ENCODE measurements at places on chromosomes 5 and 9.
A peak's percentile ranks its signal among the peaks of the same experiment; 100 is the strongest.

GRCh38 chr5:132010645-132010988 lies 841 bp downstream of the ACSL6 start:
- no peak for DNase-seq

- DNase-seq: no peak
Observed at GRCh38 chr5:17333755-17334154, 116.3 kb downstream of the BASP1 start.

DNA sequence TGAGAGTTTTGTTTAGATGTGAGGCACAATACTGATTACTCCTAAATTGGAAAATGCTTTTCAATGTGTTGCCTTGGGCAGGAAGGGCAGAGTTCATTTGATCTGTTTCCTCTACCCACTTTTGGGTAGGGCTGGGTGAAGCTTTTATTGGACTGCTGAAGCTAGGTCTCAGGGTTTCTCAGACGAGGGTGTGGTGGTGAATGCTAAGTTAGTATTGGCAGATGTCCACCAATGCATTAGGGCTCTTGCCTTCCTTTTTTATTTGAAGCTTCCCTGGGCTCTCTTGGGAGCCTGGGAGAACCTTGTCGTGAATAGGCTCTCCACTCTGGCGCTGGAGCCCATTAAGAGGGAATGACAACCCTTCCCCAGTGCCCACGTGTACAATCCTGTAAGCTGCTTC lies 23.1 kb downstream of the SPTAN1 start:
- no peak for DNase-seq

DNA sequence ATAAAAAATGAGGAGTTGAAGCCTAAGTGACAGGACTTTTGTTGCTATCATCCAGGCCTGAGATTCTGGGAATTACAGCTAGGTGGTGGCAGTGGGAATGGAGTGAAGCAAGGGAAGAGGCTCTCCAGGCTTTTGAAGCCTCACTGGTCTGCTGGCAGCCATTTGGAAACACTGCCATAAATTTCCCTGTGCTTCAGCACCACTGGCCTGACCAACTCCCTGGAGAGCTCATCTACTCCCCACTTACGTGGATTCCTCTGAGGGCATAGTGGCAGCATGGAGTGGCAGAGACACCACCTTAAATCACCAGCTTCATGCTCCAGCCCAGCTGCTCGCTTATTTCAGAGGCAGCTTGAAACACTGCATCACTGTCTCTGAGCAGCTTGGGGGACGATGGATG lies 518.2 kb downstream of the TLR4 start:
- peak; percentile 87 for DNase-seq

- no peak for DNase-seq
Observed at GRCh38 chr5:157267761-157268480, 2.0 kb downstream of the CYFIP2 start.

- no peak for DNase-seq
Observed at GRCh38 chr9:108698231-108698630, 157.6 kb downstream of the ACTL7B start.

DNA sequence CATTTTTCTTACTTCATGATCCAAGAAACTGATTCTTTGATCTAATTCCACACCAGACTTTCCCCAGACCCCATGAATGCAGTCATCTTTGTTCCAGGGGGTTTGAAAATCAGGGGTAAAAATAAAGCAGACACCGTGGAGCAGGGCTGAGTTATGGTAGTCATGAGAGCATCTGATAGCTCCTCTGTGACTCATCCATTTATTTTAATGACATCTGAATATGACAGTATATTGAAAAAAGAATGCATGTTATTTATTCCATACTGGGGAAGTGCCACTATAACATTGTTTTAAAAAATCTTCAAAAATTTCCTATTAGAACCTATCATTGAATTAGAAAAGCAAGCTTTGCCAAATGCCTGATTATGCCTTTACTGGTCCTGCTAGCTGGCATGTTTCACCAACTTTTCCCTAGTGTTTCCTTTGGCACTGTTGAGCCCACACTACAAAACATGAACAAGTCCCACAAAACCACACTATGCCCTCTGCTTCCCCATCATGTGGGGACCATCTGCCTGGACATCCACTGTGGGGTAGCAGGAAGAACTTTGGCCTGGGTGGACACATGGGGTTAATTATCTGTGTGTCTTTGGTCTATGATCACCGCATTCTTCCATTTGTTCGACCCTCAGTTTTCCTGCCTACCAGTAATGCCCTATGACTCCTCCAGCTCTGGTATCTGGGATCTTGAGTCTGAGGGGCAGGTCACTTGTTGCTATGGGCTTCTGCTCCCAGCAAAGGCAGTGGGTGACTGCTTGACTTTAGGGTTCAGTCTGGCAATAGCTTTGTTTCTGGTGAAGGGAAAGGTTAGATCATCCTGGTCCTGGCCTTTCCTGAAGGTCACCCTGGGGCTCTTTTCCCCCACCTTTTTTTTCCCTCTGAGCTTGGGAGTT lies 82.7 kb upstream of the PANK3 start:
- DNase-seq: no peak

DNA sequence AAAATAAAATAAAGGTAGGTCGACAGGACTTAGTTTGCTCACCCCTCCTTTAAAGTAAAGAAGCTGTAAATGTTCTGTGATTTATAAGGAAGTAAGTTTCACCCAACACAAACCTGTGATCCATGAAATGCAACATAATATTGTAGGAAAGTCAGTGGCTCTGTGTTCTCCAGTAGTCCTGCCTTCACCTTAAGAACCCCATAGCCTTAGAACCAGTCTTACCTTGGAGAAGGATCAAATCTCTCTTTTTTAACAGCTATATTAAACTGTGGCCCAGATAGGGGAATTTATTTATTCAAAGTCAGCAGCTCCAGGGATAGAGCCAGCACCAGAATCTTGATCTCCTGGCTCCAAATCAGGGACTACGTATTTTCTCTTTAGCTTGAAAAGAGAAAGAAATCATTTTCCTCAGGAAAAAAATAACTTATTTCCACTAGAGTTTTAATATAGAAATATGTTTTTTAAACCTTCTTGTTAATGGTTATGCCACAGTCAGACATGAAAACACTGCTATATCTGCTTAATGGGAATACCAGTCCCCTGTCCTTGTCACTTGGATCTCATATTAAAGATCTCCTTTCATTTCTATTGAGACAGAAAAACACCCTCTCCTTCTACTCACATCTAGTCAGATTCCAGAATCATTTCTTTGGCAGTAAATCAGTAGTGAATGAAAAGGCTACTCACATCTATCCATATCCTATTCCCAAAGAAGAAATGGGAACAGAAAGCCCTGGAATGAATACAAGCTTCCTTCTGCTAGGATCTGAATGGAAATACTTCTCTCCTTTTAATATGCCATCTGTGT lies 269.2 kb upstream of the TNC start:
- DNase-seq: no peak

GRCh38 chr5:132002757-132003156 lies 8.7 kb downstream of the ACSL6 start:
- no peak for DNase-seq

Data from NCI-H524 treated with DMSO at 0.1 percent for 48 hours (cell line).